Smooth muscle cell of the umbilical artery (primary cell): ENCODE measurements at places on chromosomes 13 and 19. TPM values are rescaled to one million over a fixed set of nuclear protein-coding genes. Genes with fewer than 3 reads are reported as not detected.

ZNF442 gene
- 3.3 and 3.9 TPM in 2 replicates for total RNA-seq

GSX1 gene
- not detected in 2 replicates for total RNA-seq

IL4I1 gene
- 2.1 TPM in 2 replicates for total RNA-seq

ZNF730 gene
- 0.59 and 2.1 TPM in 2 replicates for total RNA-seq

ERICH4 gene
- not detected in 2 replicates for total RNA-seq
